ENCODE measurements at places on chromosomes 11 and 22.

DNA sequence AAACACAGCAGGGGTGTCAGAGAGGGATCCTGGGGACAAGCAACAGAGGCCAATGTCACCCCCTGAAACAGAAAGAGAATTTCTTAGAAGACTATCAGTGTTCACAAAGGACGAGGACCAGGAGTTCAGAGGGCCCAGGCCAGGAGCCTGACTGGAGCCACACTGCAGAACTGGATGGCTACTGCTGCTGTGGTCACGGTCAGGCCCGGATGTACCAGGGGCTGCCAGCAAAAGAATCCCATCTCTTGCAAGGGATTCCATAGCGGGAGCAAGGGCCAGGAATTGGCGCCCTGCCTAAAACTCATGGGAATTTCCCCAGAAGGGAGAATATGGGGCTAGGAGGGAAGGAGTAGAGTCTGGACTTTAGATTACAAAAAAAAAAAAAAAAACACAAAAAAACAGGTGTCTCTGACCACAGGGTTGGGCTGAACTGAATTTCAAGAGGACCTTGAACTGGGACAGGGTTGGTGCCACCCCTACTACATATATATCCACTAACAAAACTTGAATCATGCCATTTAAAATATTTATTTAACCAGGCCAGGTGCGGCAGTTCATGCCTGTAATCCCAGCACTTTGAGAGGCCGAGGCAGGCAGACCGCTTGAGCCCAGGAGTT is 15.7 kb upstream of the KCTD14 start:
- DNase-seq = no peak

DNA sequence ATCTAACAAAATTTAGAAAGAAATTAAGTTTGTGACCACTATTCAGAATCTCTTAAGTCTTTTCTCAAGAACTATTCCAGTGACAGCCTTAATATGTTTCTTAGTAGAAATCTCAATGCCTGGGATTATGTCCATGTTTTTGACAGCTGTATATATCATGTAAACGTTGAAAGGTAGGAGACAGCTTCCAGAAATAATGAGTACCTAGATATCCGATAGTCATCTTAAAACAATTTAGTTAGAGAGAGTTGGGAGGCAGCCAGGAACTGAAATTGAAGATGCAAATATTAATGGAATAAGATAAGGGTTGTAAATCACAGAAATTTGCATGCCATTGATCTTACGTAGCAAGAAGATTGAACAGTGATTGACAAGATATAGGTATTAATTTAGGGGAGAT is 955.2 kb downstream of the JRKL start:
- DNase-seq = no peak

DNA sequence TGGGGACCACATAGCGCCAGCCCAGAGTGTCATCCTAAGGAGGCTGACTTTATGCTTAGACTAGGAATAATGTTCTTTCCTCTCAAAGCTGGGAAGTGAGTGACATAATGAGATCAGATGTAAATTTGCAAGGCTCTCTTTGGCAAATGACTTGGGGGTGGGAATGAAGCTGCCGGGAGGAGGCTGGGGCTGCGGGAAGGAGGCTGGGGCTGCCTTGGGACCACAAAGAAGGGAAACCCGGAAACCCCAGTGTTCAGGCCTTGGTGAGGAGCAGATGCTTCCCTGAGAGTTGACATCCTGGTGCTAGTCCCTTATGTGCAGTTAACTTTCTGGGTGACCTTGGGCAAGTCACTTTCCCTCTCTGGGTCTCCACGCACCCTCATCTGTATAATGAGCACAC is 182.0 kb downstream of the CHST1 start:
- DNase-seq = no peak

DNA sequence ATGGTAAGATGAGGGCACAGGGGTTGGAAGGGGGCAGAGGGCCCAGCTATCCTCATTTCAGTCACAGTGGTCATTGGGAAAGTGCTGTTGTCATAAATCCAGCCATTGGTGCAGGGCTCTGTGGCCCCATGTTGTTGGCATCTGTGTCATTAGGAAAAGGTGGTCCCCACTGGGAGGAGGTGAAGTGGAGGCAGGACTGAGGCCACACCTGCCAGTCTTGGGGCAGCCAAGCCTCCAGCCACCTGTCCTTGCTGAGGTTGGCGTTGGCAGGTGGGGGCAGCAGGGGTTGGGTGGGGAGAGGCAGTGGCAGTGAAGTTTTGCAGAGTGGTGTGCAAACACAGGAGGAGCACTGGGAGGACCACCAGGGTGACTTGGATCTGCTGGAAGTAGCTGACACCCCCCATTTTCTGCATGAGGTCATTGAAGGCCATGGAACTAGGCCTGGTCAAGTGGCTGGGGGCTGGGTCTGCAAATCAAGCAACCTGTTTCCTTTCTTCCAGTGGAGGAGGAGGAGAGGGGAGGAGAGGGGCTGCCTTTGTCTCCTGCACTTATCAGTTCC is 25.3 kb downstream of the SLC22A6 start:
- peak; percentile 25 for DNase-seq

- DNase-seq = no peak
Measured at GRCh38 chr22:39152024-39152510, 413 bp downstream of the CBX7 start.

GRCh38 chr11:73653996-73654395 is 7.6 kb downstream of the PLEKHB1 start:
- no peak for DNase-seq

- DNase-seq = no peak
Measured at GRCh38 chr11:38593649-38594048, 1995.6 kb upstream of the RAG2 start.

DNA sequence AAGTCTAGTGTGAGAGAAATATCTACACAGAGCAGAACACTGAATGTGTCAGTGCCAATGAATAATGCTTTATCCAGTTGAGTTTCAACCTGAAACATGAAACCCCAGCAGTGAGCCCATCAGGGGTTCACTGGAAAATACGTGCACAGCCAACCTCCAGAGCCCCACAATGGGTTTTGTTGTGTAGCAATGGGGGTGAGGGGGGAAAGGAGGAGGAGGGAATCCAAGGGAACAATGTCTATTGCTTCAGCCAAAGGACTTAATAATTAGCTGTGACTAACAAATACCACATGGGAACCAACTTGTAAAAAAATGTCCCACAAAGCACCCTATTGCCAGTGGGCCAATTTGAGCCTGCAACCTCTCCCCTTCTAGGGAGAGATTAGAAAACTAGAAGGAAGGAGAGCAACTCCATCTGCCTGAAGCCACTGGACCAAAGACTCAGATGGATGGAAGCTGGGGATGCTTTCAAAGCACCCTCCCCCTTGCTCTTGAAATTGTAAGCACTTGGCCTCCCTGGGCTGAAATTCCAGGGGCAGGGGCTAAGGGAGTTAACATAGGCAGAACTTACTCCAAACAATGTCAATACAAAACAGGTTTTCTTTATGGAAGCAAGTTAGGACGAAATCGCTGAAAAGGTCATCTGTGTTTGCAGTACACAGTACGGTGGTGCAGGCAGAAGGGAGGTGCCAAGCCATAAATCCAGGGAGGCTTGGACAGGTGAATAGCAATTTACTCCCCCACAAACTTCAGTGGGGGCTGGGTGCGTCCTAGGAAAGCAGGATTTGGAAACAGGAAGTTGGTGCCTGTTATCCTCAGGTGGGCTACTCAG is 99.8 kb downstream of the ARL14EP start:
- DNase-seq = peak; percentile 53

GRCh38 chr11:44695169-44695833 is 31.5 kb upstream of the TSPAN18 start:
- DNase-seq = peak; percentile 58

- DNase-seq = no peak
Measured at GRCh38 chr22:19289475-19290161, 1.9 kb downstream of the CLTCL1 start.

DNA sequence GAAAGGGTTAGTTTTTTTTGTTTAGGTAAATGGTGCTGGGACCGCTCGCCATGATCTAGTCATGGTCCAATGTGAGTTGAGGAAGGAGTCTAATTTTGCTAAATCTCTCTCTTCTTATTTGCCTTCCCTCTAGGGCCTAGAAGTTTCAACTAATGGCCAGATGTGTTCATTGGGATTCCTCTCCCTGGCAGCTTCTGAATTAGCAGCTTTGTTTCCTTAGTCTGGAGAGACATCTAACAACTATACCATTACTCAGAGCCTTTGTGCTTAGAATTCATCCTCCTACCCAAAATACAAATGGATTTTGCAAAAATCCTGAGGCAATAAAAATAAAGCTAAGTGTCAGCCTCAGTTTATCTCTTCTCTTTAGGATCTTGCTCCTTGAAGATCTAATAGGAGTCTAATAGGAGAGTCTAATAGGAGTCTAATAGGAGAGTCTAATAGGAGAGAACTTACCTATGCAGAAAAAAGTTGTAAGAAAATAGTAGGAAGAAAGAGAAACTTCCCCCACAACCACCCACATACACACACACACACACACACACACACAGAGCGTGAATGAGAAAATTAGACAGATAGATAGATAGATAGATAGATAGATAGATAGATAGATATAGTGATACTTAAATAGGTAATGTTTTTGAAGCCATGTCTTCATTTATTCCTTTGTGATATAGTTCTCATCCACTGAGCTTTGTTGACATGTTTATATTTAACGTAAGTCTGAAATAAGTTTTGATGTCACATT is 980.5 kb upstream of the CNTN5 start:
- DNase-seq = no peak

GRCh38 chr22:31954535-31955523 is 10.5 kb downstream of the YWHAH start:
- DNase-seq = no peak
